ENCODE measurements at places on chromosomes 2 and 18. TPM values are rescaled to one million over a fixed set of nuclear protein-coding genes. Genes with fewer than 3 reads are reported as not detected.

The C2orf15 gene
- total RNA-seq, result 0.11 TPM

The PSMA8 gene
- total RNA-seq, result not detected

The ARHGAP25 gene
- total RNA-seq, result 0.43 TPM

The CFAP65 gene
- 0.22 TPM for total RNA-seq

The VAMP5 gene
- 30.2 TPM for total RNA-seq

The SOWAHC gene
- 29.5 TPM for total RNA-seq

The ZBTB7C gene
- total RNA-seq, result 2.5 TPM

The ABCG5 gene
- total RNA-seq, result not detected

The SNRNP200 gene
- 43.0 TPM for total RNA-seq

The SERPINB13 gene
- total RNA-seq, result not detected

The CREG2 gene
- under 0.01 TPM for total RNA-seq

The TLK1 gene
- 23.5 TPM for total RNA-seq

The MARS2 gene
- total RNA-seq, result 3.1 TPM

The KYNU gene
- total RNA-seq, result 8.8 TPM

The UGT1A4 gene
- not detected for total RNA-seq

The HDHD2 gene
- total RNA-seq, result 18.6 TPM

The LYPD1 gene
- total RNA-seq, result 0.76 TPM

The FSIP2 gene
- total RNA-seq, result 0.78 TPM

The COL3A1 gene
- total RNA-seq, result 2,175 TPM

The SFTPB gene
- total RNA-seq, result not detected

The HAAO gene
- total RNA-seq, result 7.1 TPM

The CROCC2 gene
- under 0.01 TPM for total RNA-seq

The IL1RL2 gene
- 3.7 TPM for total RNA-seq

The DDX18 gene
- total RNA-seq, result 44.8 TPM

The IL1RN gene
- not detected for total RNA-seq

The TYW5 gene
- 11.8 TPM for total RNA-seq

The ABHD1 gene
- 0.22 TPM for total RNA-seq

The PAX3 gene
- 0.11 TPM for total RNA-seq

The DNER gene
- 1.7 TPM for total RNA-seq

The TUBA3E gene
- total RNA-seq, result not detected

The HOXD8 gene
- 10.2 TPM for total RNA-seq

The GREB1 gene
- total RNA-seq, result 0.43 TPM

The FEV gene
- not detected for total RNA-seq

The SOX11 gene
- 0.13 TPM for total RNA-seq

The ABCB6 gene
- total RNA-seq, result 26.9 TPM

The EPG5 gene
- total RNA-seq, result 178 TPM

The SETBP1 gene
- 23.8 TPM for total RNA-seq

The DQX1 gene
- not detected for total RNA-seq

The RAX gene
- total RNA-seq, result not detected

The DSG4 gene
- not detected for total RNA-seq

The TPO gene
- total RNA-seq, result not detected

The ARHGEF4 gene
- total RNA-seq, result 12.9 TPM

The CCL20 gene
- total RNA-seq, result not detected

The PIK3C3 gene
- 86.5 TPM for total RNA-seq

The OSBPL6 gene
- total RNA-seq, result 5.4 TPM

The MEP1B gene
- total RNA-seq, result not detected

The IL36G gene
- total RNA-seq, result not detected
